ENCODE measurements at places on chromosomes 16 and 17.

GRCh38 chr17:32279891-32280716 lies 14.5 kb downstream of the RHBDL3 start:
- no peak for DNase-seq

DNA sequence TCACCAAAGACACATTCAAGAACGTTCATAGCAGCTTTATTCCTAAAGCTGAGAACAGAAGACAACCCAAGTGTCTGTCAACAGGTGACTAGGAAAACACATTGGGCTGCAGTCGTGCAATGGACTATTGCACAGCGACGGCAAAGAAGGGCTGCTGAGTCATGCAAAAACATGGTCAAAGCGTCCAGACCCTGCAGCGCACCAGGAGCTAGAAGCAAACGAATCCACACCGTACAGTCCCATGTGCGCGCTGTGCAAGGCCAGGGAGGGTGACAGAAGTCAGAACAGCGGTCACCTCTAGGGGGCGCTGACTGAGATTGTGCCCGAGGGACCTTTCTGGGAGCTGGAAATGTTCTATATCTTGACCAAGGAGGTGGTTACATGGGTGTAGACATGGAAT lies 266.4 kb downstream of the MAF start:
- DNase-seq, result no peak

- no peak for DNase-seq
These were observed 84.3 kb upstream of the DOC2B start for GRCh38 chr17:265718-266117.

GRCh38 chr17:9004132-9004960 lies 17.0 kb upstream of the NTN1 start:
- DNase-seq, result no peak
